ENCODE measurements at places on chromosomes 2 and 18.

DNA sequence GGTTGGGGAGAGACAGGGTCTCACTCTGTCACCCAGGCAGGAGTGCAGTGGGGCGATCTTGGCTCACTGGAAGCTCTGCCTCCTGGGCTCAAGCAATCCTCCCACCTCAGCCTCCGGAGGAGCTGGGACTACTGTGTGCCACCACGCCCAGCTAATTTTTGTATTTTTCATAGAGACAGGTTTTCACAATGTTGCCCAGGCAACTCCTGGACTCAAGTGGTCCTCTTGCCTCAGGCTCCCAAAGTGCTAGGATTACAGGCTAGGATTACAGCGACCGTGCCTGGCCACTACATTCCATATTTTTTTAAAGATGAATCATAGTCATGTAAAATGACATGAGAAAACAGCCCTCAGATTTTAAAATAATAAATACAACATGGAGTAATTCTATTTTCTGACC is 32.3 kb downstream of the CWC22 start:
- DNase-seq: no peak

GRCh38 chr2:237718277-237718634 is 80.3 kb upstream of the RBM44 start:
- no peak for DNase-seq

DNA sequence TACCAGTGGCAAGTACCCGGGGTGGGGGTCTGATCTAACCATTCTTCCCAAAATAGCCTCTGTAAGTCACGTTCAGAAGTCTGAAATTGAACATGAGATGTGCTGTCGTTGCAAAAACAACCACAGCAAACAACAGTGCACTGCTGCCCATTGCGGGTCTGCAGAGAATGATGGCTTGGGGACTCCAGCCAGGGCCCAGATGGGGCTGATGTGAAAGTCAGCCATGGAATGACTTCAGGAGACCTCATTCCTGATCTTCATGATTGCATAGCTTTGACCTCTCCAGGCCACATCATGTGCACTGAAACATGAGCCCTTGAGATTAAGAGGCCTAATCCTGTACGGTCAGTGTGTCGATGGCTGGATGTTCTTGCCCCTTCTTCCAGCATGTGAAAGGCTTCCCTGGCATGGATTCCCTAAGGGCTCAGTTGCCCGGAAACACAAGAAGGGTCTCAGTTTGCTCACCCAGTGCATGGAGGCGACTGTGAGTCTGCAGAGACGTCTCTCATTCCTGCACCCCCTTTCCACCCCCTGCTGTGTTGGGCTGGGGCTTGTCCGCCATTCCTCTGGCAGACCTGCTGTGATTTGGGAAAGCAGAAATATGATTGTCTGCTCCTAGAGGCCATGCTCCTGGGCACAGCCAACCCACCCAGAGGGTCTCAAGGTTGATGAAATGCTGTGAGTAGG is 191.6 kb downstream of the SEPTIN10 start:
- no peak for DNase-seq

GRCh38 chr2:85160966-85161960 is 28.1 kb downstream of the TCF7L1 start:
- no peak for DNase-seq
